ENCODE measurements at places on chromosomes 7 and 10.

DNA sequence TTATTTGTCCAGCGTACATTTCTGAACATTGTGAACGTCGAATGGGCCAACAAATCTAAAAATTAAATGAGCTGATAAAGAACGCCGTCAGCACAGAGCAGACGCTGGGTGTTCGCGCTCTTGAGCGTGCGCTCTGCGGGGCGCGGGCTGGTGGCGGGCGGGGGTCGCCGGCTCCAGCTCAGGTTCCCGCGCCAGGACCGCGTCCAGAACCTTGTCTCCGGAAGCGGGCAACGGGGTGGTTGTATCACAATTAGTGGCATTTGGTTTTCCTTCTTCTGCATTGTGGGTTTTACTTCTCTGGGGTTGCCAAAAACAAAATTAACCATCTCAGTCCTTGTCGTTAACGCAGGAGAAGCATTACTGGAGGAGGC, 2.4 kb downstream of the CYP2E1 start:
- no peak for DNase-seq

- DNase-seq: no peak
Measured at GRCh38 chr10:123202506-123202905, 48.3 kb downstream of the BUB3 start.

DNA sequence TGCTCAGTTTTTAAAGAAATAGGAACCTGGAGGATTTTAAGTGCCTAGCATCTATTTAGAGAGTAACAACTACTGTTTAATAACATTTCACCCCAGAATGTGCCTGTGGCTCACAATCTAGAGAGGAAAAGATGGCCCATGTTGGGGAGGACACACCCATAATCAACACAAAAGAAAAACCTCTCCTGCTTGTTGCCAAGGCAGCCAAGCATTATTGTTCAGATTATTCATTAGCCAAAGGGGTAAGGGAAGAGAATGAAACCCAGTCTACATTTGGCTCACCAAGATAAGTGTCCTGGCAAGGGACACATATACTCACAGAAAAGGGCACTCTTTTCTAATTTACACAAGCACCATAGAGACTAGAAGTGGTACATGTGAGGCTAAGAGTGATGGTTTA, 17.7 kb upstream of the IFIT1B start:
- DNase-seq: no peak

DNA sequence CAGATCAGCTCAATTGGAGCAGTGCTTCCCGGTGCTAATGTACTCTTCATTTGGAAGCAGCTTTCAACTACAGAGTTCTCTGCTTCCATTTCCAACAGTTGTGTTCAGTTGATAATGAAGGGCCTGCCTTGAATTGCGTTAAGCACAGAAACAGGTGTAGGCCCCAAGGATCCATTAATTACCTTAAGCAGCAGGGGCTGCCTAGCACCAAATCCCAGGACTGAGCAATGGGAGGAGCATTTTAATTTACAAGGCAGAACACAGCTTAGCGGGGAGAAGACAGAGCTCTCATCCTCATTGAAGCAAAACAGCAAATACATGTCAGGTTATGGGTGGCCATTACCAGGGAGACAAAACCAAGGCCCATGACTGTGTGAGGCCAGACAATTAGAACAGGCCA, 349.6 kb downstream of the TFEC start:
- no peak for DNase-seq

DNA sequence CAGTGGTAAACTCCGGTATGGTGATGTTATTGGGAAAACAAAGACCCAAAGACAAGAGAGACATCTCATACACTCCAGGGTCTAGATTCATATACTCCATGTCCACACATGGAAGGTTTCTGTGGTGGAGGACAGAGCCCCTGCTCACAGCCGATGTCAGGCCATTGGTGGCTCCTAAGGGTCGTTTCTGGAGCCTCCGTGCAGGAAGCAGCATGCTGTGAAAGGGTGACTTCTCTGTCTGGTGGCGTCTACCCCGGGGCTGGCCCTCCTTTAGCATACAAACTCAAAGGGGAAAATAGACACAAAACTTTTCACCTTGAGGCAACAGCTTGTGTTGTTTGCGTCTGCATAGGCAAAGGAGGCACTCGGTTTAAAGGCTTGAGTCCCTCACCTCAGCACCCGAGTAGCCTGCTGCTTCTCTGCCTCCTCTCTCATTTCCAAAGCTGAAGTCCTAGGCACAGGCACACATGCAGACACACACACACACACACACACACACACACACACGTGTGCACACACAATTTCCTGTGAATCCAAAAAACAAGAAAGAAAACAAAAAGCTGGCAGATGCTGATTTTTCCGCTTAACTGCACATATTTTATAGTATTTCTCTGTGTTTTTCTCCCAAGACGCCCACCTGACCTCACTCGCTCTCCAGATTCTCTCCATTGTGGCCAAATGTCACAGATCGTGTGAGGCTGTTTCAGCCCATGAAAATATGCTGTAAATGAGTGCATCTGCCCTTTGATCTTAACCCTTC, 601.4 kb upstream of the MGMT start:
- DNase-seq: no peak
